Cortex of kidney (tissue), 1 donor: ENCODE measurements at places on chromosomes 1 and 21.

DNA sequence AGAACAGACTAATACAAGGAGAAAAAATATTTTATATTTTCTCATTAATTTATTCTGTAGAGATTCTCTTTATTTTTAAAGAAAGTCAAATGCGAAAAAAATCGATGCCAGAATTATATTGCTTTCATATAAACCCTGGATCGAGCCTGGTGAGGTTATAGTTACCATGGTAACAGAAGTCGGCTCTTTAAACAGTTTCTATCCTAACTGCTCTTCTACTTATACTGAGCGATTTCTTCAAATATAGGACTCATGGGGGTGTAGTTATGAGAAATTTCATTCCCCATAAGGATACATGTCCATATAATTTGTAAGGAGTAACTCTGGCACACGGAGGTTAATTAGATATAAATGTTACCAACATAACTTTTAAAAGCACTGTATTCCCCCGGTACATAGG, 973.5 kb upstream of the NCAM2 start:
- no peak for DNase-seq

GRCh38 chr21:39529026-39529425, 77.3 kb downstream of the SH3BGR start:
- no peak for DNase-seq

- no peak for DNase-seq
Observed at GRCh38 chr1:174938281-174939007, 61.3 kb upstream of the CACYBP start.

DNA sequence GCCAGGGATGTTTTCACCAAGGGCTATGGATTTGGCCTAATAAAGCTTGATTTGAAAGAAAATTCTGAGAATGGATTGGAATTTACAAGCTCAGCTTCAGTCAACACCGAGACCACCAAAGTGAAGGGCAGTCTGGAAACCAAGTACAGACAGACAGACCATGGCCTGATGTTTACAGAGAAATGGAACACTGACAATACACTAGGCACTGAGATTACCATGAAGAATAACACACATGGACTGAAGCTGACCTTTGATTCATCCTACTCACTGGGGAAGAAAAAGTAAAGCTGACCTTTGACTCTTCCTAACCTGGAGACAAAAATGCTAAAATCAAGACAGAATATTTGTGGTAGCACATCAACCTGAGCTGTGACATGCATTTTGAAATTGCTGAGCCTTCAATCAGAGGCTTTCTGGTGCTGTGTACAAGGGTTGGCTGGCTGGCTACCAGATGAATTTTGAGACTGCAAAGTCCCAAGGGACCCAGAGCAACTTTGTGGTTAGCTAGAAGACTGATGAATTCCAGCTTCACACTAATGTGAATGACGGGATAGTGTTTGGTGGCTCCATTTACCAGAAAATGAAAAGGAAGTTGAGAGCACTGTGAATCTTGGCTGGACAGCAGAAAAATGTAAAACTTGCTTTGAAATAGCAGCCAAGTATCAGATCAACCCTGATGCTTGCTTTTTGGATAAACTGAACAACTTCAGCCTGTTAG, 190.4 kb upstream of the KCTD3 start:
- DNase-seq, result no peak

- no peak for DNase-seq
Observed at GRCh38 chr1:205926213-205926612, 17.0 kb downstream of the SLC26A9 start.

DNA sequence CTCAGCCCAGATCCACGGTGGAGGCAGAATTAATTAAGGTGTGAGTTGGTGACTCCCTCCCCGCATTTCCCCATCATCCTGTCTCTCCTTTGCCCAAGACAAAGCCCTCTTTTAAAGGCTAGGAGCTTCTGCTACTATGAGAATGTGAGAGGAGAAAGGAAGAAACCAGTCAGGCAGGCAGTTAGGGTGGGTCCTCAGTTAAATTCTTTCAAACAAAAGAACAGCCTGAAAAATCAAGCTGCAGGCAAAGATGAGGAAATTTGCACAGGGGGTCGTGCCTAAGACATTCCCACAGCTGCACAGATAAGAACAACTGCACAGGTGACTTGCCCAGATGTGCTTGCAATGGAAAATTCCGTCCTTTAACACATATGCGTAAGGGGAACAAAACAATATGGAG, 47.6 kb downstream of the SERTAD4 start:
- DNase-seq, result no peak

DNA sequence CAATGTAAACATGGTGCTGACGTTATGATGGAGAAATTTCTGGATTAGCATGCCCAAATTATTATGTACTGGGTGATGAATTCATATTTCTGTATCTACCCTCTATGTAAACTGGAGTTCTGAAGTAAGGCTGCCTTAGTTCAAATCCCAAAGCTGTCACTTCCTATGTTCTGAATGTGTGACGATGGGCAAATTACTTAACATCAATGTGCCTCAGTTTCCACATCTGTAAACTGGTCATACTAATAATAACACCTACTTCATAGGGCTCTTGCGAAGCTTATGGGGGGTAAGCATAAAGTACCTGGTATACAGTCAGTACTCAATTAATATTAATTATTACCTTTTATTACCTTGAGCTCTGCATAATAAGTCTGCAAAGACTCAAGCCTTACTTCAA, 45.6 kb downstream of the SLC30A10 start:
- DNase-seq, result no peak

- no peak for DNase-seq
Observed at GRCh38 chr21:33241846-33242245, 12.1 kb downstream of the IFNAR2 start.

GRCh38 chr1:218529646-218530300, 184.6 kb downstream of the TGFB2 start:
- DNase-seq, result no peak

DNA sequence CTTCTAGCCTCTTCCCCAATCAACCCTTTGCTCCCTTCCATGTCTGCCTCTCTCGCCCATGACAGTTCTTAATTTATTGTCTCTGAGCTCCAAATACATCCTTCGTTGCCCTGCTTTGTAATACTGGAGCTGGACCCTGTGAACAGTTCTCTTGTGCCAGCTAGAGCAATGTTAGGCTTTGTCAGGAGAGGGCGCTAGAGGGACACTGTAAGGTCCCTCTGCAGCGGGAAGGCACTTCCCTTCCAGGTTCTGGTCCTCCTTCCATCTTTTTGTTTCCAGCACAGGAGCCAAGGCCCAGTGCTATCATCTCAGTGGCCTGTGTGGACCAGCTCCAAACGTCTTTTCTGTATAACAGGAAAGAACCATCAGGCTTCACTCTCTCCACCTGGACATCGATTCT, 95.9 kb downstream of the PTPRU start:
- DNase-seq, result no peak

- DNase-seq, result no peak
Observed at GRCh38 chr1:54475946-54476516, 69.8 kb upstream of the SSBP3 start.

- no peak for DNase-seq
Observed at GRCh38 chr1:118828038-118828437, 160.1 kb downstream of the TBX15 start.

GRCh38 chr1:172567720-172568119, 34.8 kb downstream of the SUCO start:
- DNase-seq, result no peak

- DNase-seq, result no peak
Observed at GRCh38 chr1:10031461-10031860, 1.3 kb upstream of the UBE4B start.

GRCh38 chr21:40049031-40049930, 182.0 kb downstream of the PCP4 start:
- no peak for DNase-seq

- no peak for DNase-seq
Observed at GRCh38 chr1:100074604-100075395, 57.9 kb downstream of the SASS6 start.

GRCh38 chr1:208013210-208013609, 102.3 kb upstream of the CD34 start:
- no peak for DNase-seq

GRCh38 chr1:207925210-207925609, 14.3 kb upstream of the CD34 start:
- no peak for DNase-seq

DNA sequence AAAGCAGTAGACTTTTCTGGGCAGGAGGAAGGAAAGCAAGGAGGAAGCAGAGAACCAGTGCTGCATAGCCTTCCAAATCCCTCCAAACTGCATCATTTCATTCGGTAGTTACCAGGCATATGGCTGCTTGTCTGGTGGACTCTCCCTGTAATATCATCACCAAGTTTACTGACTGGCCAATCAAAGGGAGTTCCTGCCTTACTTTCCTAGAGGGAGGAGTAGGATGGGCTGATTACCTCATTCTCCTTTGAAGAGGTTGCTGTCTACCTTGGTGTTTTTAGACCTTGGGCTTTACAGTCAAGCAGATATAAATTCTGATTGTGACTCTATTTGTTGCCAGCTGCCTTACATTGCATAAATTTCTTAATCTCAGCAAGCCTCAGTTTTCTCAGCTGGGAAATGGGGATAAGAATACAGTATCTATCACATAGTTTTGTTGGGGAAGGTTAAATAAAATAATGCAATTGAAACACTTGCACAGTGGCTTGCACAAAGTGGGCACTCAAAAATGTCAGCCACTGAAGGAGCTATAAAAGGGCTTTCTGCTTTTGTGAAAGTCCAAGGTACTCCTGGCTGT, 297.3 kb upstream of the PROX1 start:
- no peak for DNase-seq

DNA sequence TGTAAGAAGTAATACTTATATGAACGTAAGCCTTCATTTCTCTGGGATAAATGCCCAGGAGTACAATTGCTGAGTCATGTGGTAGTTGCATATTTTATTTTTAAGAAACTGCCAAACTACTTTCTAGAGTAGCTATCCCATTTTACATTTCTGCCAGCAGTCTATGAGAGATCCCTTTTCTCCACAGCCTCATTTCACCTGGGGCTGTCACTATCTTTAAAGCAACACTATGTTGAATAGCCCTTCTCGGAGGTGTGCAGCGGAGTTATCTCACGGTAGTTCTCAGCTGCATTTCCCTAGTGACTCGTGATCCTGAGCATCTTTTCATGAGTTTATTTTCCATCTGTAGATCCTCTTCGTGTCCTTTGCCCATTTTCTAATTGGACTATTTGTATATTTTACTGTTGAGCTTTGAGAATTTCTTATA, 93.4 kb downstream of the ADARB1 start:
- no peak for DNase-seq

- no peak for DNase-seq
Observed at GRCh38 chr1:78702426-78702825, 52.8 kb downstream of the IFI44 start.

DNA sequence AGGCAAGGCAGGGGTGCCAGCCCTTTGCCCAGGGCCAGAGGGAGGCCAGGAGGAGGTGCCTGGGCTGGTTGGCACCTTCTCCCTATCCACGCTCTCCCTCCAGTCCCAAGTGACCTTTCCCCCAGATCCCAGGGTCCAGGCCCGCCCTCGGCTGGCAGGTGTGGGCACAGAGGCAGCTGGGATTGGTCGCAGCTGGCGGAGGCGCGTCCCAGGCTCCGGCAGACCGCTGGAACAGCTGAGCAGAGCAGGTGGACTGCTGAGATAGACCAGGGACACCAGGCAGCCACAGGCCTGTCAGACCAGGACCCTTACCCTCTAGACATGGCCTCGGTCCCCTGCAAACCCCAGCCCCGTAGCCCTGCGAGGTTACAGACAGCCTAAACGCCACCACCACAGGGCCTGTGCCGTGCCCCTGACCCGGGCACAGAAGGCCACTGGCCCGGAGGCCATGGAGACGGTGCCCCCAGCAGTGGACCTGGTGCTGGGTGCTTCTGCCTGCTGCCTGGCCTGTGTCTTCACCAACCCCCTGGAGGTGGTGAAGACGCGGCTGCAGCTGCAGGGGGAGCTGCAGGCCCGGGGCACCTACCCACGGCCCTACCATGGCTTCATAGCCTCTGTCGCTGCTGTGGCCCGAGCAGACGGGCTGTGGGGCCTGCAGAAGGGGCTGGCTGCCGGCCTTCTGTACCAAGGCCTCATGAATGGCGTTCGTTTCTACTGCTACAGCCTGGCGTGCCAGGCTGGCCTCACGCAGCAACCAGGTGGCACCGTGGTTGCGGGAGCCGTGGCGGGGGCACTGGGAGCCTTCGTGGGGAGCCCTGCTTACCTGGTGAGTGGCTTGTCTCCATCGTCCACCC, at the start of gene SLC25A34:
SLC25A34 (plus strand) TSS at position 221 of the 854 bp plus-strand sequence; CDS start at position 449, 228 bp downstream.
- peak; percentile 59 for DNase-seq

GRCh38 chr1:84319662-84320061, 18.2 kb downstream of the SAMD13 start:
- no peak for DNase-seq

DNA sequence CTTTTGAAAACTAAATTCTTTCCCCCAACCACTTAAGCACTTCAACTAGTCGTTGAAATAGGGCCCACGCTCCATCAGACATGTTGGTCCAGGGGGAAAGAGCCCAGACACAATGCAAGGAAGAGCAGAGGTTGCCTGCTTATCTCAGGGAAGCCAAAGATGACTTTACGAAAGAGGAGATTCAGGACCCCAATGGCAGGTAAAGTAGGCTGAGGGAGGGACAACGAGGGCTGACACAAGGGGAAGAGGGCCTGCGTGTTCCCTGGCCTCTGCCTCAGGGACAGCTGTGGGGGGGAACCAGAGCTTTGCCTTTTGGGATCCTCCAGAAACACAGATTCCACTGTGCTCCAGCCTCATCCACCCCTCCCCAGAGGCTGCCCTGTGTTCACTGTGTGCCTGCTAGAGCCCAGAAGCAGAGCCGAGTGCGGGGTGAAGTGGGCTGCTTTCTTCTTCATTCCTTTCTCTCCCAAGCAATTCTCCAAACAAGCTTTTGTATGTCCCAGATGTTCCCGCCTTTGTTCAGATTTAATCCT, 135.5 kb upstream of the GRIK3 start:
- no peak for DNase-seq

GRCh38 chr1:166174108-166174507, 7.3 kb upstream of the FAM78B start:
- no peak for DNase-seq

DNA sequence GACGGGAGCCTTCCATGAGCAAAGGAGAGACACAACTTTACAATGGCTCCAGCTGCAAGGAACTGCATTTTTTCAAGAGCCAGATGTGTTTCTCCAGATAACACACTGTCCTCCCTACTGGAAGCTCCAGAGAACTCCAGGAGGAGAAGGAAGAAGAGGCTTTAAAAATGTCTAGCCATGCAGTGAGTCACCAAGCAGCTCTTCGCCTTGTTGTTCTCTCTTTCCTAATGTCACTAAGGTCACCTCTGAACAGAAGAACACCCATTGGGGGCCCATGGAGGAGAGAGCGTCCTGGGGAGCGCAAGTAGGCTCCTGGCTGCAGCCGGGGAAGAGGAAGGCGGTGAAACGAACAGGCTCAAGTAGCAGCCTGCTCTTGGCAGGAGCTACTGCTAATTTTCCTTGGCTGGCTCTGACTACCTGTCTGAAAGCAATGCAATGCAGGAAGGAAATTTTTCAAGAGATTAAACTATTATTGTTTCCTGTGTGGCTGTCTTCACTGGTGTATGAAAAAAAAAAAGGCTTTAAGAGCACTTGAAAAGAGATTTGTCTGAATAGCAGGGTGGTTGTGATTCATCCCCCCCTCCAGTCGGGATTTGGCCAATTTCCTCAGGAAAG, 321.9 kb downstream of the SETD4 start:
- DNase-seq, result no peak

GRCh38 chr1:64703600-64703999, 41.3 kb upstream of the RAVER2 start:
- DNase-seq, result no peak
